Natural killer cell treated with Interleukin-12 subunit alpha and Interleukin-12 subunit beta and Interleukin-15 and Interleukin-18, amount 100 ng/mL, for 72 hours (primary cell): ENCODE measurements at places on chromosomes 3 and 15. TPM values are rescaled to one million over a fixed set of nuclear protein-coding genes. Genes with fewer than 3 reads are reported as not detected.

GRCh38 chr3:161305095-161305991 lies 66.0 kb downstream of the SPTSSB start:
- H3K4me3 ChIP-seq, result no peak overlapping the region
- H3K4me1 ChIP-seq, result peaks cover 11% of the 10 kb centered on the region
- no peak for DNase-seq
- H3K27ac ChIP-seq, result no peak overlapping the region
- peaks cover 49% of the 10 kb centered on the region for H3K27me3 ChIP-seq

DNA sequence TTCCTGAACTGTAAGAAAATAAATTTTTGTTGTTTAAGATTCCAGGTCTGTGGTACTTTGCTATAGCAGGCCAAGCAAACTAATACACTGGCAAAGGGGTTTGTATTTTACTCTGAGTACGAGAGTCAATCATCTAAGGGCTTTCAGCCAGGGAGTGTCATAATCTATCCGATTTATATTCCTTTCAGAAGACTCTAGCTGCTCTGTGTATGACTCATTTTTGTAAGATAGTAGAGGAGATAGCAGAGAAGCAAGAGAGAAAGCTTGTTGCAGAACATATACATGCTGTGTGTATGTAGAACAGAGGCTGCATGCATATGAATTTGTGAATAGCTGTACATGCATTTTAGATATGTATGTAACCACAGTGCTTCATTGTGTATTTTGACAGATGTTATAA lies 577.9 kb upstream of the EPHA6 start:
- no peak overlapping the region for H3K27ac ChIP-seq
- H3K36me3 ChIP-seq, result no peaks in the 10 kb centered on the region
- DNase-seq, result no peak
- no peak overlapping the region for H3K4me3 ChIP-seq
- no peaks in the 10 kb centered on the region for H3K4me1 ChIP-seq
- no peaks in the 10 kb centered on the region for H3K27me3 ChIP-seq

GRCh38 chr15:35545316-35545823 lies 595 bp downstream of the DPH6 start:
- peak overlapping the region; percentile 99 for H3K4me3 ChIP-seq
- peaks cover 6% of the 10 kb centered on the region for H3K36me3 ChIP-seq
- DNase-seq, result no peak
- H3K4me1 ChIP-seq, result peaks cover 30% of the 10 kb centered on the region
- H3K27ac ChIP-seq, result peak overlapping the region; percentile 98

DNA sequence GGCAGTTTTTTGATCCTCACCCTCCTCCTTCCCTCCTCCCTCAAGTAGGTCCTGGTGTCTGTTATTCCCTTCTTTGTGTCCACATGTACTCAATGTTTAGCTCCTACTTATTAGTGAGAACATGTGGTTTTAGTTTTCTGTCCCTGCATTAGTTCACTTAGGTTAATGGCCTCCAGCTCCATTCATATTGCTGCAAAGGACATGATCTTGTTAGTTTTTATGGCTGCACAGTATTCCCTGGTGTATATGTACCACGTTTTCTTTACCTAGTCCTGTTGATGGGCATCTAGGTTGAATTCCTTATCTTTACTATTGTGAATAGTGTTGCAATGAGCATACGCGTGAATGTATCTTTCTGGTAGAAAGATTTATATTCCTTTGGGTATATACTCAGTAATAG lies 61.7 kb upstream of the FGF7 start:
- no peak overlapping the region for H3K4me3 ChIP-seq
- no peaks in the 10 kb centered on the region for H3K27me3 ChIP-seq
- peaks cover 4% of the 10 kb centered on the region for H3K36me3 ChIP-seq
- no peak overlapping the region for H3K27ac ChIP-seq

GRCh38 chr3:73855813-73856212 lies 231.1 kb upstream of the PDZRN3 start:
- H3K36me3 ChIP-seq, result no peaks in the 10 kb centered on the region
- no peak overlapping the region for H3K4me3 ChIP-seq
- H3K27me3 ChIP-seq, result no peaks in the 10 kb centered on the region
- no peaks in the 10 kb centered on the region for H3K4me1 ChIP-seq
- H3K27ac ChIP-seq, result no peak overlapping the region

DNA sequence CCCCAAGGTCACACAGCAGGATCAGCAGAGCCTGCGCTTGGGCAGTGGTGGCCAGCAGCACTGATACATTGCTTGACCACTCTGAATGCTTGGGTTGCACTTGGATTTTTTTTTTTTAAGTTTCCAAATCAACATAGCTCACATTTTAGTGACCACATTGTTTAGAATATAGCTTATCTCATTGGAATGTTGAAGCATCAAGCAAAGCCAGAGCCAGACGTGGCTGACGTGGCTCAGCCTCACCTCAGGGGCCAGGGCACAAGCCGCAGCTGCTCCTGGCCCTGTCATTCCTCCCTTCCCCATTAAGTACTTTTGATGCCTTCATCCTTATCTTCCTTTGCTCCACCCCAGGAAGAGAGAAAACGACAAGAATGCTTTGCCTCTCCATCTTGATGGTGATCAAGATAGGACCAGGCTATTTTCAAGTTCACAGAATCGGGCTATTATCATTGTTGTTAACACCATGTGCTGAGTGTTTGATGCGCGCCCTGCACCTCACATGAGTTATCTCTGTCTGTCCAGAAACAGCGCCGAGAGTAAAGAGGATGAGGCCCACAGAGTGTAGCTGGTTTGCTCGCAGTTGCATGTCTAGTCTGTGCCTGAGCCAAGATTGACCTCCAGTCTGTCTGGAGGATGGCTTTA lies 75.8 kb downstream of the AAGAB start:
- H3K36me3 ChIP-seq, result peaks cover 2% of the 10 kb centered on the region
- no peak overlapping the region for H3K4me3 ChIP-seq
- H3K27me3 ChIP-seq, result no peaks in the 10 kb centered on the region
- peaks cover 36% of the 10 kb centered on the region for H3K4me1 ChIP-seq
- DNase-seq, result no peak

GRCh38 chr15:99452728-99453636 lies 112.8 kb upstream of the MEF2A start:
- H3K36me3 ChIP-seq, result no peaks in the 10 kb centered on the region
- peaks cover 22% of the 10 kb centered on the region for H3K4me1 ChIP-seq
- DNase-seq, result peak; percentile 59
- no peak overlapping the region for H3K27ac ChIP-seq
- H3K27me3 ChIP-seq, result peaks cover 31% of the 10 kb centered on the region

- no peaks in the 10 kb centered on the region for H3K27me3 ChIP-seq
- H3K36me3 ChIP-seq, result no peaks in the 10 kb centered on the region
- H3K4me1 ChIP-seq, result no peaks in the 10 kb centered on the region
- H3K4me3 ChIP-seq, result no peak overlapping the region
- DNase-seq, result no peak
- no peak overlapping the region for H3K27ac ChIP-seq
Measured at GRCh38 chr3:109152320-109152719, 15.8 kb downstream of the C3orf85 start.

DNA sequence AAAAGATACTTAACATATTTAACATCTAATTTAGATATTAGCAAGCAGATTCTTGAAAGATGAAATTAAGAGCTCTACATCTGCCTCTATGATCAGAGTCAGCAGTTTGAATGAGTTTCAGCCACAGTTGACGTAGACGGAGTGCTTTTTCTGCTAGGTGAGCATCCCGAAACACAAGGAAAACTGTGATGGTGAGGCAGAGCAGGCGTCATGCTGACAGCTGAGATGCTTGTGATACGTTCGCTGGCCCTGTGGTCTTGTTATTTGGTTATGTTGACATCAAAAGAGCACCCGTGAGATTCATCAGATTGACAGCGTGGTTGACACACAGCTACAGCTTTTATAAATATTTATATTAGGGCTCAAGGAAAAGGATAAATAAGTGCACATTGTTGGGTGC lies 19.6 kb upstream of the GOLGA8B start:
- H3K4me3 ChIP-seq, result no peak overlapping the region
- H3K27ac ChIP-seq, result no peak overlapping the region
- no peaks in the 10 kb centered on the region for H3K36me3 ChIP-seq
- no peaks in the 10 kb centered on the region for H3K4me1 ChIP-seq
- H3K27me3 ChIP-seq, result peaks cover 48% of the 10 kb centered on the region
- DNase-seq, result no peak

DNA sequence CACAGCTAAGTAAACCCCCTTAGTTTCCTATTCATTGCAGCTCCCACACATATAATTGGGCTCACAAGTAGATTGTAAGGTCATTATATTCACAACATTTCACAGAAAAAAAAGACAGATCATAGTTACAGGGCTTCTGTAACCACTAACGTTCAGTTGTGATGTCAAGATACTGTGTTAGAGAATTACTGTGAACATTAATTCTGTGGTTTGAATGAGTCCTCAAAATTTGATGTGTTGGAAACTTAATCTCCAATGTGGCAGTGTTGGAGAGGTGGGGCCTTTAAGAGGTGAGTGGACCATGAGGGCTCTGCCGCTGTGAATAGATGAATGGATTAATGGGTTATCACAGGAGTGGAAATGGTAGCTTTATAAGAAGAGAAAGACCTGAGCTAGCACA lies 21.3 kb downstream of the GRK7 start:
- H3K27ac ChIP-seq, result no peak overlapping the region
- H3K4me3 ChIP-seq, result no peak overlapping the region
- H3K27me3 ChIP-seq, result peaks cover 3% of the 10 kb centered on the region
- H3K36me3 ChIP-seq, result no peaks in the 10 kb centered on the region
- H3K4me1 ChIP-seq, result peaks cover 4% of the 10 kb centered on the region

GRCh38 chr15:74395319-74396145 lies 28.1 kb upstream of the CYP11A1 start:
- H3K4me3 ChIP-seq, result no peak overlapping the region
- no peak for DNase-seq
- peaks cover 59% of the 10 kb centered on the region for H3K4me1 ChIP-seq
- no peaks in the 10 kb centered on the region for H3K36me3 ChIP-seq

DNA sequence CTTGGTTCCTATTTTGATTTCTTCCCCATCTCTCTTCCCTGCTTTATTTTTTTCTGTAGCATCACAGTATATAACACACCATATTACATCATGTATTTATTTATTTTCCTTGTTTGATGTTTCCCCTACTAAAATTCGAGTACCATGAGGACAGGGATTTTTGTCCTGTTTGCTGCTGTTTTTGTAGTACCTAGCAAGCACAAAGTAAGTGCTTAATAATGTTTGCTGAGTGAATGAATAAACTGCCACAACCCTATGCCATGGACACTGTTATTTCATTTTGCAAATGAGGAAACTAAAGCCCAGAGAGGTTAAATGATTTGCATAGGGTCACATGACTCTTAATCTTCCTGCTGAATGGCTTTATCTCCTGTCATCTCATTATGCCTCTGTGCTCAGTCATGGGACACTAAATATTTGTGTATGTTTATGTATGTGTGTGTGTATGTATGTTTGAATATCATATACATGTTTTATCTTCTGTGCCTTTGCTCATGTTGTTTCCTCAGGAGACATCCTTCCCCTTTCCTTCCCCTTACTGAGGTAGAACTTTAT lies 26.1 kb upstream of the MGA start:
- H3K4me1 ChIP-seq, result peaks cover 4% of the 10 kb centered on the region
- H3K4me3 ChIP-seq, result no peak overlapping the region
- no peak for DNase-seq
- H3K27me3 ChIP-seq, result no peaks in the 10 kb centered on the region
- no peak overlapping the region for H3K27ac ChIP-seq
- no peaks in the 10 kb centered on the region for H3K36me3 ChIP-seq

The CDHR4 gene
- total RNA-seq, result not detected

The ECE2 gene
- not detected for total RNA-seq

The FBXO40 gene
- not detected for total RNA-seq

The NLGN1 gene
- total RNA-seq, result not detected

The GHSR gene
- total RNA-seq, result not detected

The PPM1L gene
- total RNA-seq, result 15.2 TPM

The GOLGA8T gene
- 2.3 TPM for total RNA-seq

The GOLGA8S gene
- total RNA-seq, result 2.4 TPM

The RYR3 gene
- total RNA-seq, result not detected
